ENCODE measurements at places on chromosomes 3 and 15.

DNA sequence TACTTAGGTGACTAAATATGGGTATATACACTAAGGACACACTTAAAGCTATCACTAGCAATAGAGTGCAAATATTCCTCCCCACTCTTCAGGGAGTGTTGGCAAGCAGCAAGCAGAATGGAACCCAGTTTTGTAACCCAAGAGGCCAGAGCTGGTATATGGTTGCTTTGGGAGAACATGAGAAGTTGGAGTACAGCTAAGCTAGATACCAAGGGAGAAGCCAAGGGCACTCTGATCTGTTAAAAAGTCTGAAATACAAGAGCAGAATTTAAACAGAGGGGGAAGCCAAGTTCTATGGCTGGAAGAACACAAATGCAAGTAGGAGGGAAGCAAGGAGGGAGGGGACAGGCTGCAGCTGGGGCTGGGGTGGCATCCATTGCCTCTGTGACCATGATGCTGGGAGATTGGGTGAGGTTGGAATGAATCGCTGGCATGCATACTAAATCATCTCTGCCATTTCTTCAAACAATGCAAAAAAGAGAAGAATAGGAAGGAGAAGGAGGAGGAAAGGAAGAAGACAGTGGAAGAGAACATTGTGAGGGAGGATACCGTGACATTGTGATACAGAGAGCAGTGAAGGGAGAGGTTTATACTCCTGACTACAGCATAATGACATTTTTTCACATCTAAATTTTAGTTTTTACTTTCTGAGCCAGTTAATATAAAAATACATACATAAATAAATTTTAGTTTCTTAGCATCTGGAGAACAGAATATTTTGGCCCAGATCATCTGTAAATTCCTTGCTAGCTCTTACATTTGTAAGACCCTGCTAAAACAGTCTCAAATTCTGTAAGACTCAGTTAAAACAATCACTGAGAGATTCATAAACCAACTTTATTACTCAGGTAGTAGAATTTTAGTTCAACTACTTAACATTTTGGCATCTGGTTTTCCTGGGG, 9.0 kb upstream of the ANXA2 start:
- no peak for DNase-seq

GRCh38 chr15:78345396-78346125, 5.4 kb downstream of the CRABP1 start:
- DNase-seq: no peak

DNA sequence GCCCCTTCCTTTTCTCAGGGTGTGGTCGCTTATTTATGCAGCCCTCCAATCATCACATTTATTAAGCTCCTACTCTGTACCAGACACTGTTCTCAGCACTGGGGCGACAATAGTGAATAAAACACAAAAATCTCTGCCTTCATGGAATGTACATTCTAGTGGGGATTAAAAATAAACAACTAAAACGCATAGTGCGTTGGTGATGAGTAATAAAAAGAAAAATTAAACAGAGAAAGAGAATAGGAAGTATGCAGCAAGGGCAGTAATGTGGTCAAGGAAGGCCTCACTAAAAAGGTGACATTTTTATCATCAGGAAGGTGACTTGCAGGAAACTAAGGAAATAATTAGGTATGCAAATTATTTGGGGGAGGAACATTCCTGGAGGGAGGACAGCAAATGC, 5.1 kb downstream of the SLC51B start:
- no peak for DNase-seq

GRCh38 chr3:40581166-40581565, 56.4 kb downstream of the ZNF621 start:
- DNase-seq: no peak

DNA sequence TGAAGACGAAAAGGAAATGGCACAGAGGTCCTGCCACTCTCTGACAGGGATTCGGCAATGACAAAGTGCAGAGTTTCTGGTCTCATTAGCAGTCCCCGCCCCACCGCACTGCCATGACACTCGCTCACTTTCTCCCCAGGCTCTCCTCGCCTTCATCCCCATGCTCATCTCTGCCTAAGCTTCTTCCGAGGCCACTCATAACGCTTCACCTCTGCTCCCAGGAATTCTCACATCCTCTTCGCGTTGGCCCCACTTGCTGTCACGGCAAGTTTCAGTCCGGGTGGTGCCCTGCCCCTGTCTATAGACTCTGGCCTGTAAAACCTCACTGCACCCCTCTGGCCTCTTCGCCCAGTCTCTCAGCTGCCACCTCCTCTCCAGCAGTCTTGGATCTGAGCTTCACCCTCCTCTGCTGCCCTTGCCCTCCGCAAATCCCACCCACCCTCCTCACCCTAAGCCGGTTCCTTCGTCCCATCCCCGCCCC, 654 bp downstream of the RUBCN start:
- DNase-seq: peak; percentile 57

- DNase-seq: no peak
These were observed 10.9 kb upstream of the IL1RAP start for GRCh38 chr3:190502946-190503345.

DNA sequence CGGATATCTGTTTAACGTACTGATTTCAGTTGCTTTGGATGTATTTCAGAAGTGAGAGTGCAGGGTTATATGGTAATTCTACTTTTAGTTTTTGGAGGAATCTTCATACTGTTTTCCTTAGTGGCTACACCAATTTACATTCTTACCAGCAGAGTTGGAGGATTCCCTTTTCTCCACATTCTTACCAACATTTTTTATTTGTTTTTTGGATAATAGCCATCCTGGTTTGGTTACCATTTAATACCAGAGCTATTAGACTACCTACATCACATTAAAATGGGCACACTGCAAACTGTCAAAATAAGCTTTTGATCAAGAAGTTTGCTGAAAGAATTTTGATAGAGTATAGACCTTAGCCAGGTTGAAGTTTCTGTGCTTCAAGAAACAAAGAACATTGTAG, 217.2 kb upstream of the CFAP20DC start:
- no peak for DNase-seq

- no peak for DNase-seq
These were observed 2.0 kb downstream of the BHLHE40 start for GRCh38 chr3:4981294-4981664.

DNA sequence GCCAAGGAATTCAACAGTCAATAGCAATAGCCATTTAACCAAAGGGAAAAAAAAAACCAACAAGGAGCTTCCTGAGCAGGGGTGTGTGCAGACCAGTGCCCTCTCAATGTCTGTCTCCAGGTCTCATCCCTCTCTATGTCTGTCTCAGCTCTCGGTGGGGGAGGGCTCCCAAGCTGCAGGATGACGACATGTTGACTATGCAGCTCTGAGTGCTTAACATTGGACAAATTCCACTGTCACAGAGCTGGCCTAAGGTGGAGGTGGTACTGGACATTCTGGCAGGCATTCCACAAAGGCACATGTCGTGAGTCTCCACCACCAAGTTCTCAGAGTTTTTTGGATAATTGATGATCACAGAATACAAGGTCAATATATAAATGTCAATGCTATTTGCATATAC, 2.0 kb upstream of the CAPN7 start:
- no peak for DNase-seq

GRCh38 chr3:15556512-15556911, 35.0 kb upstream of the COLQ start:
- DNase-seq: peak; percentile 76

GRCh38 chr3:65883613-65884012, 155.1 kb downstream of the MAGI1 start:
- DNase-seq: no peak

DNA sequence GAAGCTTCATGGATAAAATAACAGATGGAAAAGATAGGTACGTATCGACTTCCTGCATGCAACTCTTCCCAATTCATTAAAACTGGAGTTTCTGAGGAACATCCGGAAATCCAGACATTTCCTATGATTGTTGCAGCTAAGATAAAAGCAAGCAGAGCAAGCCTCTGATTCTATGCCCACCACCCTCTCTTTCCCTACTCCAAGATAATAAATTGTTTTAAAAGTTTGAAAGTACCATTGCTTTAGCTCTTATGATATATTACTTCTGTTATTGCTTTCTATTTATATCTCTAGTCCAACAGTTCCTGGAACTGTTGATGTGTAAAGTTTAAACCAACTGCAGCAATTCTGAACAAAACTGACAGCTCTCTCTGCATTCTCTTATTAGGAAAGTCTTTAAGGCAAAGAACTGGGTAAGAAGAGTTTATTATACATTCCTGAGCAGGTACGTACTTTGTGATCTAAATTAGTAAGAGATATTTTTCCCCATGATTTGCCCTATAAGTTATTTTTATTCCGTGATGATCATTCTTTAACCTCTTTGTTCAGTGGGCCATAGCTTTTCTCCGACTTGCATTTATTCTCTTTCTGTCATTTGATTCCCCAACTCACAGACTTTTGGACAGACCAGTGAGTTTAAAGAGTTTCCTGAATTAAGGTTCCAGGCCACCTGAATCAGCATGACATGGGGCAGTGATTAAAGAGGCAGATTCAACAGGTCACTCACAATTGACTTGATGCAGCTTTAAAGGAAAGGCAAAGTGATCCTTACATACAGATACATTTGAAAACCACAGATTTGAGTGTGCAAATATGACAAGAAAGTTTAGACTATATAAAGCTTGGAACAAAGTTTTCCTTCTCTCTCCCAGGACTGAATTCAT, 94.2 kb upstream of the THRB start:
- DNase-seq: no peak

DNA sequence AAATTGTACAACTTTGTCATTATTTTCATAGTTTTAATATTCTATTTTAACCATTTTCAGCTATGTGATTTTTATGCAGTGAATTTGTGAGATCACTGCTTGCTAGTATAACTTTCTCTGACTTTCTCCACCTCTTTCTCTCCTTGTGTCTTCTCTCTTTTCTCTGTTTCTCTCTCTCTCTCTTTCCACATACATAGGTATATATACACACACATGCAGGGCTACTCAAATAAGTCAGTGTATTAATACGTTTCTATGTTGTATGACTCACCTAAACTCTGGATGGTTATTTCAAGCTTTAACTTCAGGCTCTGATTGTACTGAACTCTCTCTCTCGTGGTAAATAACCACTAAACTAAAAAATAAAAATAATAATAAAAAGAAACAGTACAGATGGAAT, 1389.3 kb upstream of the ALCAM start:
- no peak for DNase-seq

GRCh38 chr15:76310475-76311099, 682 bp downstream of the ETFA start:
- peak; percentile 21 for DNase-seq

GRCh38 chr15:65395567-65396202, 17.9 kb upstream of the IGDCC3 start:
- DNase-seq: no peak

DNA sequence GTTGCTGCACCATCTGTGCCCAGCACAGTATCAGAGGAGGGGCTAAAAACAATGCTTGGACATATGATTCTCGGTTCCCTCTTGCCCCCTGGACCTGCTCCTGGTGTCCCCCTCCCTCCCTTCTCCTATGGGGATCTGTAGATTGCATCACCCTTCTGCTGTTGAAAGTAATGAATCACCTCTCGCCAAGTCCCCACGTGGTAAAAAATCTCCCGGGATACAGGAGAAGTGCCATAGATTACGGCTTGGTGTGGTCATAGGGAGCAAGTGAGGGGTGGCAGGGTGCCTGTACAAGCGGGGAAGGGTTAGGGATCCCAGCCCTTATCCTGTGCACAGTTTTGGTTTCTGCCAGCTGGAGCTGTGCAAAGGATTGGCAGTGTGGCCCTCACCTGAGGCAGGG, 37.7 kb downstream of the AMOTL2 start:
- DNase-seq: no peak

DNA sequence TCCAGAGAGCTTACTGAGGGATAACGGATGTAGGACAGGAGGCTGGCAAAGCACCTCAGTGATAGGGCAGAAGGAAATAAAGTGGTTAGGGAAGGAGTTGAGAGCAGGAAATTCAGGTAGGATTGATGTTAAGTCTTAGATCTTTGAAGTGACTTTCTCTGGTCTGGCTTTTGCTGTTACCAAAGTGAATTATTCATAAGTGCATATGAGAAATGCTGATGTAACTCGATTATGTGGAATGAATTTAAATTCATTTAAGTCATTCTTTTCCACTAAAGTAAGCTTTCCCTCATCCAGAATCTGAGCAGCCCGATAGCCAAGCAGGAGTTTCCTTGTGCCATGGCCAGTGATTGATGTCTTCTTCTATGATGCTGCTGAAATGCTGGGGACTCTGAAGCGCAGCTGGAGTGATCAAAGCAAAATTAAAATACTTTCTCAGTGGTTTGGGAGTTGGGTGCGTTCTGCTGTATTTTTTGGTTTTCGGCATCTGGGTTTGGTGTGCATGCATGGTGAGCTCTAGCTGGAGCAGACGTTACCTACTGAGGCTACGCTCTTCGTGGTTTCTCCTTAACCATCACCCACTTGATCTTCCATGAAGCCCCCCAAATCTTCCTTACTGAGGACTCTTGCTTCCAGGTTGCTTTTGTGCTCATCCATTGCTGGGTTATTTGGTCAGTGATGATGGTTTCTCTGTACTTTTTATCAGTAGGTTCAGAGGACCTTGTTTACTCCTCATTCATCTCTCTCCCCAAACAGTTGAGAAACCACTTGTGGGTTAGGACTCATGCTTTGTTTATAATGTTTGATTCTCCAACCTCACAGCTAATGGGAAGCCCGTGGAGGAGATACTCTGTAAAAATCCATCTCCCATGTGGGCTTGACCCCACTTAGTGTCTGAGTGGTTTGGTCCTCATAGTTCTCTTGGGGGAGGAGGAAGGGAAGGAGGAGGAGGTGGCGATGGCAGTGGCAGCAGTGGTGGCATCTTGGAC, 72.5 kb downstream of the IGF1R start:
- DNase-seq: no peak

GRCh38 chr3:21544076-21544462, 206.9 kb downstream of the ZNF385D start:
- DNase-seq: no peak

GRCh38 chr3:71309342-71309741, 274.2 kb downstream of the FOXP1 start:
- DNase-seq: no peak

- no peak for DNase-seq
These were observed 21.7 kb downstream of the PLA2G4F start for GRCh38 chr15:42134617-42135245.

DNA sequence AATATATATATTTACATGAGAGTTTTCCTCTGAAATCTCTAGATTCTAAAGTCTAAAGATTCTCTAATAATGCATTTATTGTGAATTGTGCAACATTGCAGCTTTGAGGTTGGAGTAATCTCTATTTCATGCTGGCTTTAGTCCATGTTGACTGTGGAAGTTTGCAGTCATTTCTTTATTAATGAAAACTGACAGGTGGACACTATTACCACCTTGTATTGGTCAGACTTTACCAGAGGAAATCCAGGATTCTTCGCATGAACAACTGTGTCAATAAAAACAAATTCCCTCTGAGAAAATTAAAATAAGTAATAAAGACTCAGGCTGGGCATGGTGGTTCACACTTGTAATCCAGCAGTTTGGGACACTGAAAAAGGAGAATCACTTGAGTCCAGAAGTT, 274.1 kb downstream of the SHQ1 start:
- no peak for DNase-seq

GRCh38 chr3:112803467-112803866, 43.2 kb downstream of the CD200R1L start:
- DNase-seq: no peak

GRCh38 chr3:89606151-89606550, 498.7 kb downstream of the EPHA3 start:
- no peak for DNase-seq
